ENCODE measurements at places on chromosomes 16 and 17.

DNA sequence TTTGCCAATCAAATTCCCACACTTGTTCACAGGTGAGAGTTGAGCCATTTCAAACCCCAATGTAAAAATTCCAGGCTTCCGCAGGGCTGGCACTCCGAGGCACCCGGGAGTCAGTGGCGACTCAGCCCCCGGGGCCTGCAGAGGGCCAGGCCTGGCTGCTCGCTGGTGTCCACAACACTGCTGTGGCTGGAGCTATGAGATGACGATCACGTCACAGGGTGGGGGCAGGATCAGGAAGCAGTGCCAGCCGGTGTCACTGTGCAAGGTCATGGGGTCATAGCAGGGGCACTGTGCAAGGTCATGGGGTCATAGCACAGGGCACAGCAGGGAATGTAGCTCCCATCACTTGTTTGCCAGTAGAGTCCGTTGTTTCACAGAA lies 7.8 kb downstream of the VPS4A start:
- DNase-seq: no peak

DNA sequence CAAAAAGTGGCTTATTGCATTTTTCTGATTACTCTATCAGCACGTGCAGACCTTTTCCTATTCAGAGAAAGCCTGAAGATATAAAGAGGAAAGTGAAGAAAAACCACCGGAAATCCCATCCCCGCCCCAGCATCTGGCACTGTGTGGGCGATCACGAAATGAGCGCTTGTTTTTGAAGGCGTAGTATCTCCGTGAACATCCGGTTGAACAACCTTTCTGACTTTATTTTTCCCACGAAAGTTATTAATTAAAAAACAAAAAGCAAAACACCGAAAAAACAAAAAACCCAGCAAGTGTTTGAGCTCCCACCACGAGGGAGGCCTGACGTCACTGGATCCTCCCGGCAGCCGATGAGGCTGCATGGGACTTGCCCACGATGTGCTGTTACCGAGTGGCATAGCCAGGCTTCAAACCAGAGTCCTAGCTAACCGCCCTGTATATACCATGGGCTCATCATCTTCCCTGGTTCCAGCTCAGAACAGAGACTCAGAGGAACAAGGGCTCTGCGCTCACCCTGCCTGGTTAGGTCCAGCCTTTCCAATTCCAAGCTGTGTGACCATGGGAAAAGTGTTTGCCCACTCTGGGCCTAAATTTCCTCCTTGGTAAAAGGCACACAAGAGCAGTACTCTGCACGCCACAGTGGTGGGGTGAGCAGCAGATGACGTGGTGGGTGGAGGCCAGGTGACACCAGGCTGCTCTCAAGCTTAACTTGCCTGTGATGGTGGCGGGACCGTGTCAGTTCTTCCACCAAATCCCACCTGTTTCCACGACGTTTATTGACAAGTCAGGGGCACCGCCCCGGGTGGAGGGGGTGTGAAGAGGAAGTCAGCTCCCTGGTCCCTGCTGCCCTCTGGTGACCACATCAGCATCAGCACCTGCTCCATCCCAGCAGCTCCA lies 34.3 kb upstream of the IL21R start:
- DNase-seq: peak; percentile 96

DNA sequence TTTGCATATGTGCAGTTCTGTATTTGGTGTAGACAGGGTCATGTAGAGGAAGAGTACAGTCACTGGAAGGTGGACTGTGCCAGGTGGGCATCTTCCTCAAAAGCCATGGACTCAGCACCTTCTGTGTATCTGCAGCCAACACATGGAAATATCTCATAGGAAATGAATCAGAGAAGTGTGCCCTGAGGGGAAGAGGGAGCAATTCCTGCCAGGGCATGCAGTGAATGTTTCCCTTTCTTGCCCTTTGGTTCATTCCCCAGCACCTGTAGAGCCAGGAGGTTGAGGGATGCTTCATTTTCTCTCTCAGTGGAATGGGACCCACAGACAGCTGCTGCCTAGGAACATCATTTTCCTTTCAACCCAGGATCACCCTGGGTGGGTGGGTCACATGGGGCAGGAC lies 146.1 kb upstream of the HSBP1 start:
- DNase-seq: no peak

DNA sequence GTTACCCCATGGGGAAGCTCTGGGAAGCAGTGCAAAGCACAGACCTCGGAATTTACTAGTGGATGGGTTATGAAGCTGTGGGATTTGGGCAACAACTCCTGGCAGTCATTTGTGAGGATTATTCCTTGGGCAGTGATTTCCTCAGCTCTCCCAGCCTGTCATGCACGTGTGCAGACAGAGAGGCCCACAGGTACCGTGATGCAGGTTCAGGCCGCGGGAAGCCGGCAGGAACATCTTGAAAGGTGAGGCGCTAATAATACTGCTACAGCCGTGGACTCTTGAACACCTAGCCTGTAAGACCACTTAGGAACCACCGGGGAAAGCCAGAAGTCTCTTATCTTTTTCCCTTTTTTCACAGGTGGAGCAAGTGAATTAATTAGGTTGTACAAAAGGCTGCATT lies 80.2 kb upstream of the CPHXL start:
- no peak for DNase-seq

GRCh38 chr16:46693598-46693997 lies 4.1 kb downstream of the ORC6 start:
- DNase-seq: no peak

DNA sequence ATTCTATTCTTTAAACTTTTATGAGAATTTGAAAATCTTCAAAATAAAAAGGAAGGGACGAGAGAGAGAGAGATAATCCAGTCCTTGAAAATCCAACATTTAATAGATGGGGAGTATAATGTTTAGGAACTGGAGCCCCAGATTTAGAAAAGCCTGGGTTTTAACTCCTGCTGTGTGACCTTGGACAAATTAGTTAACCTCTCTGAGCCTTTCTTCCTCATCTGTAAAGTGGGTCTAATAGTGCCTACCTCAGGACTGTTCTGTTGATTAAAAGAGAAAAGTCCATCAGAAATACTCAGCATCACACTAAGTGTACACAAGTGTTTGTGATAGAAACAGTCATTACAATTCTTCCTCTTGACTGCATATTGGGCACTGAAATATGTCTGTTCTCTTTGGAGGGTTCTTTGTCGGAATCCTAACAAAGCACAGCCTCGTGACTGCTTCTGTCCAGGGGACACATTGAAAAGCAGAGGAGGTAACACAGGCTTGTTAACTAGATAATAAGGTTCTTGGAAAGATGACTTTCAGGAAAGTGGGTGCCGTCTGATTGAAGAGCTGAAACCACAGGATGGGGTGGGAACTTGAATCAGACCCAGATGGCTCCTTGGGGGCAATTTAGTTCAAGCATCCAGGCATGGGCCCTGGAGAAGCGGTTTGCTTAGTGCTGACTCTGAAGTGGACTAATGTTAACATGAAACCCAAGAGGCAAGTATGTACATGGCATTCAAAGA lies 128.2 kb downstream of the CLEC16A start:
- no peak for DNase-seq

DNA sequence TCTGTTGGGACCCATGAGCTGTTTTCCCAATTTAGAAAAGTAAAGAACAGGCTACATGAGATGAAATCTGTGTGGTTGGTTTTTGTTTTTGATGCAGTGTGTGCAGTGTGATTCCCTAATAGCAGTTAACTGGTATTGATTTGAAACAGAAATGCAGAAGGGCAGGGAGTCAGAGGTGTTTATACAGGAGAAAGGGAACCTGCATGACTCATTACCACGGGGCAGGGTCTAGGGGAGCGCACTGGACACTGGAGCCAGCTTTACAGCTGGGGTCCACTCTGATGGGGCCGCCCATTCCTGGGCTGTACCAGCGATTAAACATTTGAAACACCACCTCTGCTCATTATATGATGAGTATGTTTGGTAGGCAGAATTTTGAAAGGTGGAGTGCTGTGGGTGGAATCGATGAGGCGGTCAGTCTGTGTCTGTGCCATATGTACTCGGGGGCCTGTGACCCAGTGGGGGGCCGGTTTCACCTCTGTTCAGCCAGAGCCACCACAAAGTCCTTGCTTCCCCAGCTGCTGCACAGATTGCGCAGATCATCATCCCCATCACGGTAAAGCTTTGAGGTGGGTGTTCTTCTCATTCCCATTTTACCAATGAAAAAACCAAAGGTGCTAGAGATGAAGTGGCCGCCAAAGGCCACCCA lies 142.5 kb downstream of the CMIP start:
- DNase-seq: no peak

DNA sequence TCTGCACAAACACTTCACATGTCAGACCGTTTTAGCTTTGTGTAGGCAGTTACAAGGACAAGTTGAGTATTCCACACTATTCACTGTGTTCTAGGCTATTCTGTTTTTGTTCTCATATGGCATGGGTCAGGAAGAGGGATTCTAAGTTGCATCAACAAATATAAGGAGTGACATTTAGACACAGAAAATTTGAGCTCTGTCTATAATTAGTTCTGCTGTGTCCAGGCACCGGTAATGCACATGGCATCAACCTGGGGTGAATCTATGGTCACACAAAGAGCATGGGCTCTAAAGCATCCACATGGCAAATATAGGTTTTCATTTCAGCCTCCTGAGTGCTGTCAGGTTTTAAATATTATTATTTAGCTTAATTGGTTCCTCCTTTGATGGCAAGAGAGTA lies 130.4 kb upstream of the PMFBP1 start:
- DNase-seq: no peak

GRCh38 chr17:13297183-13297582 lies 279.4 kb upstream of the ELAC2 start:
- DNase-seq: no peak

- DNase-seq: no peak
Observed at GRCh38 chr17:4527134-4527533, 28.1 kb downstream of the MYBBP1A start.

DNA sequence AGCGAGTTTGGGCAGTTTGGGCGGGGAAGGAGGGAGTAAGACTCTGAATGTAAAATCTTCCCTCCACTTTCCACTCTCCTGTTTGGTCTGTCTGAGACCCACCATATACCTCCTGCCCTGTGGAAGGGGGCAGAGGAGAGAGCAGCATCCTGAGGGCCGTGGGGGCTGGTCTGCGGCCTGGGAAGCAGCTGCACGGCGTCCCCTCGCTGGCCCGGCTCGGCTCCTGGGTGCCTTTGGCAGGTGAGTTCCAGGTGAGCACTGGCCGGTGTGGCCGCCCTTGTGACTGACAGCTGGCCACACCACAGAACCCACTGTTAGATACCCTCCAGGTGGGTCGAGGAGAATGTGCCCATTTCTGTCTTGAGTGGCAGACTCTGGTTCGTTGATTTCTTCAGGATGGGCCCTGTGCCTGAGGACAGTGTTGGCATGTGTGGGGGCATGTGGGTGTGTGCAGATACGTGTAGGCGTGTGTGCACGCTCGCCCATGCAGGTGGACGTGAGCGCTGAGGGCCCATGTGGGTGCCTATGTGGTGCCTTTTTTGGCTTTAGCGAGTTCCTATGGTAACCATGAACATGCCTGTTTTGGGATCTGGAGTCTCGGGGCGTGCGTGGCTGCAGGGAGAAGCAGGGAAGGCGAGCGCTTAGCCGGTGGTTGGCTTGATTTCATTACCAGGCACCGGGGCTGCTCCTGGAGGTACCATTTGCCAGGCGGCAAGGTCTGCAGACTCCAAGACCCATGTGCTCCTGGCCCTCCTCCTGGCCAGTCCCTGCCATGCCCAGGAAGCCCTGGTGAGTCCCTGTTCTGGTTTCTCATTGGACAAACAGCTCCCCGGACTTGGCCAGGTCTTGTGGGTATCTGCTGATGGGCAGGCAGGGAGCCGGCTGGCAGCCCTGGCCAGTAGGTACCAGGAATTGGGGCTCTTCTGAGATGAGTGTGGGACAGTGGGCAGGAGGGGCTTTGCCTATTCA lies 12.4 kb downstream of the RAP1GAP2 start:
- DNase-seq: no peak

DNA sequence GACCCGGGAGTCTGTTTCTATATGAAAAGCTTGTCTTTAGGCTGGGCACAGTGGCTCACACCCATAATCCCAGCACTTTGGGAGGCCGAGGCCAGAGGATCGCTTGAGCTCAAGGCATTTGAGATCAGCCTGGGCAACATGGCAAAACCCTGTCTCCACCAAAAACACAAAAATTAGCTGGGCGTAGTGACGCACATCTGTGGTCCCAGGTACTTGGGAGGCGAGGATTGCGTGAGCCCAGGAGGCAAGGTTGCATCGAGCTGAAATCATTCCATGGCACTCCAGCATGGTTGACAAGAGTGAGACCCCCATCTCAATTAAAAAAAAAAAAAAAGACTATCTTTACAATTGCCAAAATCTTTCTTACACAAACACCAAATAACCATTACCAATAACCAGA lies 22.7 kb upstream of the RFFL start:
- DNase-seq: no peak
